Inflammatory macrophage treated with lipopolysaccharide for 1 hour (primary cell): ENCODE measurements at places on chromosomes 2 and 18.

DNA sequence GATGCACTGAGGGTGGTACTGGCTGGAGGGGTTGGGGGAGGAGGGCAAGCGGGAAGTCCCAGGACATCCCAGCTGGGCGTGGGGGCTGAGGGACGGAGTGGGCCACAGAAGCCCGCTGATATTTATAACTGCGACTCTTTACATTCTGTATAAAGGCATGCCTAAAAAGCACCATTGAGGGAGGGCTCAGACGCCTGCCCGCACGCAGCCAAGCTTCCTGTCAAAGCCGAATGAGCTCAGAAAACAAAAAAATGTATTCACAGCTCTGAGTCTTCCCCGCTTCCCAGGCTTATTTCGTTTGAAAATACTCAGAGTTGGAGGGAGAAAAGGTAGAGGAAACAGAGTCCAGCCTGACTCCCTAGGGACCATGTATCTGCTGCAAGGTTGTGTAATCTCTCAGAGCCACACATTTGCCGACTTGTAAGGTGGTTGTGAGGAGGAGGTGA, 170.1 kb upstream of the HAAO start:
- peak; percentile 47 for DNase-seq

DNA sequence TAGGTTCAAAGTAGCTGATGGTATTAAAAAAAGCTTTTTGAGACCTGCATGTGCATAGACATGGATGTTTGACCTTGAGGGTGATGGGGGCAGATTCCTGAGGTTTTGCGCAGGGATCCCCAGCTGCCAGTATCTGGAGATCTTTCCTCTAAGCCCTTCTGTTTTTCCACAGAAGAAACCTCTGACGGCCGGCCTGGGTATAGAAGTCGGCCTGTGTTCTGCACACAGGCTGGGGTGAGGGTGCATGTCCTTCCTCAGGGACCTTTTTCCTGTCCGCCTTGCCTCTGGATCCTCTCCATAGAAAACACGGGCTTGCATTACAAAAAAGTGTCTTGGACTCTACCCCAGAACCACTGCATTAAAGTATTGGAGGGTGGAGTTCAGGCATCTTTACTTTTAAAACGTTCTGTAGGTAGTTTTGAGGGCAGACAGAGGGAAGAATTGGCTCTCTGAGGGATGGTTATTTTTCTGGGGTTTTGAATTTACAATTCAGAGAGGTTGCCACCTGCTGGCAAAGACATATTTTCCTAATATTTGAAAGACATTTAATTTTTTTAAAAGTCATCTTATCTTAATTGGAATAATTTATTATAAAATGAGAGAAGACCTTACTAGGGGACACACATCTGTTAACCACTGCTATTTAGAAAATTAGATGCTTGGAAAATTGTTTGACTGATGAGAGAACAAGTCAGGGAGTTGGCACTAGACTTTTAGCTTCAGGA, 350.6 kb downstream of the DCDC2C start:
- DNase-seq: no peak

GRCh38 chr2:109196081-109196875, 67.3 kb downstream of the SH3RF3 start:
- no peak for DNase-seq

DNA sequence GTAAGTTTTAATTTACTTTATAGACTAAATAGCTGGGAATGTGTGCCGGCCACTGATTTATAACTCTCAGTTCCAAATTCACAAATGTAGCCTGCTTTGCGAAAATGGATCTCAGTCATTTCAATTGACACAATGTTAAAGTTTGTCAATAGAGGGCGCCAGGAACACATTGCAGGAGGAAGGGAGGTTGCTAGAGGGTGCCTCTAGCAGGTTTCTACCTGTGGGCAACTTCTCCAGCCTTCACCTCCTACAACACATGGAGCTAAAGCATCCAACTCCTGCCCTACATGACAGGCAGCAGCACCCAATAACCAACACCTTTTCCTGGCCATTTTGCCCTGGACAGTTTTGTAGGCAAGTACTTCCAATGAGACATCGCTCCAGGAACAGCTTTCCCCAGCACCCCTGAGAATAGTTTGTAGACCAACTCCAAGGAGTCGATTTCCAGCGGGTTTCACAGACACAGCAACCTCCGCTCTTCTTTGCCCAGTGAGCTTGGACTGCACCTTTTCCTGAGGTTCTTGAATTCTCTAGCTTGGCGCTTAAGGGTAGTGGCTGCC, 784.8 kb upstream of the CDH2 start:
- DNase-seq: peak; percentile 7

GRCh38 chr2:107437807-107438206, 388.9 kb upstream of the RGPD4 start:
- no peak for DNase-seq

DNA sequence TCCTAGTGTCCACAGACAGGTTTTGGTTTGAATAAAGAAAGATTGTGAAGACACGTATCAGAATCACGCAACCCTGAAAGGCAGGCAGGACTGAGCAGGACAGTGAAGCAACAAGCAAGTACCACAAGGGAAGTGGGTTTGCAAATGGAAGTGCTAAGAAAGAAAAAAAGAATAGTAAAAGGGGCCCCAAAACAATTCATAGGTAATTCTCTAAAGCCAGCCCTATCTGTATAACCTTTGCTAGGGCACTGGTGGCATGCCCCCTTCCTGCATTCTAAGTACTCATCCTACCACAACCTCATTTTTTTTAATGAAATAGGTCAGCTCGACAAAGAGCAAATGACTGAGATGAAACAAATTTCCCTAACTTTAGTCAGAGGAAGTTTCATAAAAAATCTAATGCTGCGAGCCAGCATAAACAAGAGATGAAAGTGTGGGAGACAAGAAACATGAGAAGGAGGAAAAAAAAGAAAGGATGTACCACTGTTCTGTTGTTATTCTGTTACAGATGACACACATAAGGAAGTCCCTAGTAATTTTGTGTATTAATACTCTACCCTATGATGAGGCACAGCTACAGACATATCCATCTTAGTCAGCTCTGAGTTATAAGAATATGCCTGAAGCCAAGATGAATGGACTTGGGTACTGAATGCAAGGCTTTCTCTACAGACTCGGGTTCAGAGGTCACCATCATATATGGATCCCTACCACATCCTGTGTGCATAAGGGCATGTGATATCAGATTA, 32.2 kb downstream of the IKZF2 start:
- no peak for DNase-seq

GRCh38 chr2:180778291-180778690, 202.1 kb upstream of the UBE2E3 start:
- DNase-seq: no peak

DNA sequence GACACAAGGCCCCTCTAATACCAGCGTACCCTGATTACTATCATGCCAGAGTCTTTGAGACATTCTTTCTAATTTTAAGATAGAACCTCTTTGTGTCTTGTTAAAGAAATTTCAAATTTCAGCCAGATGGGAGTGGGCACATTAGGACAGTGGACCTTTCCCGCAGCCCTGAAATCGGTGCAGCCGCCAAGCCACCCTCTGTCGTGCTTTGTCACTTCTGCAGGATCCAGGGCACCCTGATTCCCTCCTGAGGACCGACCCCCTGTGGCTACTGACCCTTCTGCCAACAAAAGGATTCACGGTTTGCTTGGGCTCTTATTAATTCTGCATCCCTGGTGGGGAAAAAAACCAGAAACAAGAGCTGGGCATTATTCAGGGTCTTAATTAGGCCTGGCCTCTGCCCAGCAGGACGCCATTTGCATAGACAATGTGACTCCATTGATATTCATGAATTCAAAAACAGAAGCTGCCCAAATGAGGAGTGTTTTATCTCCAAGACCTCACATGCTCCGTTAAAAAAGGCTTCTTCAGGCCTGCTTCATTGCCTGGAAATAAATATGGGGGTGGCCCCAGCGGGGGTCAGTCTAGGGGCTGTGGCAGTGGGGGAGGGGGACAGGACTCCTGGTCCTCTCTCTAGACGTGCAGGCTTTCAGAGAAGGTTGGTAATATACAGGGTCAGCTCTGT, 116.9 kb downstream of the ALPK2 start:
- DNase-seq: no peak

DNA sequence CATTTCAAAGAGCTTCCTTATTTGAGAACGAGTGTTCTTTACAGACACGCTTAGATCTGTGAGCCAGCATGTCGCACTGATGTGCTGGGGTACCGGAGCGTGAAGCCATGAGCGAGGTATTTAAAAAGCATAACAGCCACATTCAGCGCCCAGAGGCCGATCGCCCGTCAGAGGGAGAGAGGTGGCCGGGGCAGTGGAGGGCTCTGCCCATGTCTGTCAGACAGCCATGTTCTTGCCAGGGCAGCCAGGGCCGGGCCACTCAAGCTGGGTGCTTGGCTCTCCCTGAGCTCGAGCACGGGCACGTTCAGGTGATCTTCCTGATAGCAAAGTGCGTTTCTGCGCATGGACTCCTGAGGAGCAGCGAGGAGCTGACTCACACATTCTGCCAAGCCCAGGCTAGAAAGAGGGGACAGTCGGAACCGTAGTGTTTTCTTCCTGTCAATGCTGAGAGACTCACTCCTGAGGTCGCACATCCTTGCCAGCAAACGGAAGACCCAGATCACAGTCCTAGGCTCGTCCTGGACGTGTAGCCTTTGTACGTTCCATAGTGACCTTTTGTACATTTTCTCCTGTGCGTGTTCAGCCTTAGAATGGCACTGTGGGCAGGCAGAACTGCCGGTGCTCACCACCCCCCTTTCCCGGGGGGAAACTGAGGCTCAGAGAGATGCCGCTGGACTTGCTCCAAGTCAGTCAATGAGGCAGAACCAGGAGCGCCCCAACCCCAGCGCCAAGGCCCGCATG, 100.7 kb downstream of the NFATC1 start:
- DNase-seq: no peak

DNA sequence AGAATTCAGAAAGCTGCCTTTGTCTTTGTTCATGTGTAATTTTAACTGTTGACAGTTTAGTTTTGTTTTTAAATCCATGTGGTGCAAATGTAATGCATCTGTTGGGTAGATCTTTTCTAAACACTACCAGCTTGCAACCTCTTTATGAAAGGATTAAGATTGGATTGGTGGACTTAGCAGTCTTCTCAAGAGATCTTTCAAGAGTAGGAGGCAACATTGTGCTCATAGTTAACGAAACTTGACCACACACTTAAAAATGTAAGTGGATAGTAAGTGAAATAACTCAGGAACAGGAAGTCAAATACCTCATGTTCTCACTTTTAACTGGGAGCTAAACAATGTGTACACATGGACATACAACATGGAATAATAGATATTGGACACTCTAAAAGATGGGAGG, 579.0 kb downstream of the RIT2 start:
- DNase-seq: no peak

DNA sequence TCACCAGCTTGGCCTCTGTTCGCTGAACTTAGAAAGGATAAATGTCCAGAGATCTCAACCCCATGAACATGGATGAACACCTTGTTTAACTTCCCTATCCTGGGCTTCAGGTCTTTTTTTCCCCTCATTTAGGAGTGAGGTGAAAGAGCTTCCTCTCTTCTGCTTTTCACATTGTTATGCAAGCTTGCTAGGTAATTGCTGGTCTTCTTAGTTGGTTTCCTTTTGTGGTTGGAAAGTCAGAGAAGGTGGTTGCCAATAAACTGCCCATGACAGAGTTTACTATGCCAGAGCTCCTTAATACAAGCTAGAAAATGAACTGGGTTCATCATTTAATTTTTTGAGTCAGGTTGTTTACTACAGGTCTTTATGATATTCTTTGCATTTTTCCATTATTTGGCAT, 16.6 kb downstream of the SLC9A4 start:
- no peak for DNase-seq

- DNase-seq: no peak
These were observed 5.1 kb downstream of the COMMD1 start for GRCh38 chr2:61910603-61911002.
